ENCODE measurements at places on chromosomes 6 and 20. TPM values are rescaled to one million over a fixed set of nuclear protein-coding genes. Genes with fewer than 3 reads are reported as not detected.

The CRISP3 gene
- 0.85 TPM for total RNA-seq

DNA sequence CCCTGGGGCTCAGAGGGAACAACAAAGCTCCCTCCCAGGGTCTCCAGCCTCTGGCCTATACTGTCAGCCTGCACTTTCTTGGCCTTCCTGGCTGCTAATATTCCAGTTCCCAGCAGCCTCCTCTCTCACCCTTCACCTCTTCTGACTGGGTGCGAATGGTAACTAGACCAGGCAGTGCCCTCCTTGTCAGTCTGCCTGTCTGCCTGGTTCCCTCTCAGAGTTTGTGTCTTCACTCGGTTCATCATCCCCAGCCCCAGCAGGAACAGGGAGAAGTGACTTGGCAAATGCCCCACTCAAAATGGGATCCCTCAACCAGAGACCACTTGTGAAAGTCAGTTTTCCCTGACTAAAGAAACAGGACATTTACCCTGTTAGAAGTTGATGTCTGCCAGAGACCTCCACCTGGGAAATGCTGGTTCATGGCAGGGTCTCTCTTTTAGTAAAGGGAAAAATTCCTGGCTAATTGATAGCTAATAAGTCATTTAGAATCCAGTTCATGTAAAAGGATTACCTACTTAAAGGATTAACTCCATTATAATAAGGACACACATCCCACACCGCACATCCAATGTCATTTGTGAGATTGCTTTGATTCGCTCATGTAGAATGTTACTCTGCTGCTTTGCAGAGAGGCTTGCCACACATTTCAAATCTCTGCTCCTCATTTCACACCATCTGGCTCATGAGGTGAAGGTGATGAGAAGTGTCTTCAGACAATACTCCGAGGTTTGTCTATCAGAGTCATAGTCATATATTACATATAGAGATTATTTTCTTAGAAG, 18.6 kb upstream of the MICB start:
- no peaks in the 10 kb centered on the region for H3K36me3 ChIP-seq
- peaks cover 57% of the 10 kb centered on the region for H3K27me3 ChIP-seq
- no peak for DNase-seq
- H3K27ac ChIP-seq = no peak overlapping the region

- DNase-seq = no peak
Observed at GRCh38 chr6:107524626-107525025, 34.7 kb downstream of the SOBP start.

DNA sequence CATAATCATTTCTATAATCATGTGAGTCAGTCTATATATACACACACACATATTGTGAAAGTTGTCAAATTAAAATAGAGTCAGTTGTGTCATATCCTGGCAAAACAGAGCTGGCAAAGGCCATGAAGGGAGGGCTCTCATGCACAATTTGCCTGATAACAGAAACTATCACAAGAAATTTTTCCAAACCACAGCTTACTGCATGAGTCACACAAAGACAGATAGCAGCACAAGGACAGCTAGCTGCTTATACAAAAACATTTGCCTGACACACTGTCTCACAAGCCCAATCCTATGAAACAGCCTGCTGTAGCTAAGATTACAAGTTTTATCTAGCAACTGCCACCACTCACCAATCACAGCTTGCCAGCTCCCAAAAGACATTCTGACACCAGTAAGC, 848.5 kb upstream of the MAN1A1 start:
- H3K27ac ChIP-seq = peak overlapping the region; percentile 39
- H3K36me3 ChIP-seq = no peaks in the 10 kb centered on the region
- H3K27me3 ChIP-seq = no peaks in the 10 kb centered on the region
- peaks cover 16% of the 10 kb centered on the region for H3K4me1 ChIP-seq
- no peak overlapping the region for H3K4me3 ChIP-seq
- no peak for DNase-seq

DNA sequence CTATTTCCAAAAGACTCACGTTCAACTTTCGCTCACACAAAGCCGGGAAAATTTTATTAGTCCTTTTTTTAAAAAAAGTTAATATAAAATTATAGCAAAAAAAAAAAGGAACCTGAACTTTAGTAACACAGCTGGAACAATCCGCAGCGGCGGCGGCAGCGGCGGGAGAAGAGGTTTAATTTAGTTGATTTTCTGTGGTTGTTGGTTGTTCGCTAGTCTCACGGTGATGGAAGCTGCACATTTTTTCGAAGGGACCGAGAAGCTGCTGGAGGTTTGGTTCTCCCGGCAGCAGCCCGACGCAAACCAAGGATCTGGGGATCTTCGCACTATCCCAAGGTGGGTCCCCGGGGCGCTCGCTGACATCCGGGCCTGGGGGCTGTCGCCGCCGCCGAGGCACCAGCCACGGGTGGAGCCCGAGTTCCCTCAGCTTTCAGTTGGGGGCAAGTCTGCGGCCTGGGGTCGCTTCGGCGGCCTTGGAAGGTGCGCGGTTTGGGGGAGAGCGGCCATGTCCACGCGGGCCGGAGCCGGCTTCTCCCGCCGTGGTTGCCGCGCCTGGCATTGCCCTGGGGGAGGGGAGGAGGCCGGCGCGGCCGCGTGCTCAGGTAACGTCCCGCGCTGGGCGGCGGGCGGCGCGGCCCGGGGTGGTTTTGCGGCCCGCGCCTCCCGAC, 429 bp downstream of the AMD1 start:
- H3K27me3 ChIP-seq = no peaks in the 10 kb centered on the region
- peak overlapping the region; percentile 99 for H3K27ac ChIP-seq
- DNase-seq = peak; percentile 61
- no peaks in the 10 kb centered on the region for H3K36me3 ChIP-seq
- H3K4me1 ChIP-seq = peaks cover 37% of the 10 kb centered on the region

- H3K27me3 ChIP-seq = no peaks in the 10 kb centered on the region
- peak overlapping the region; percentile 79 for H3K27ac ChIP-seq
- peak overlapping the region; percentile 67 for H3K4me3 ChIP-seq
- H3K36me3 ChIP-seq = peaks cover 3% of the 10 kb centered on the region
- H3K4me1 ChIP-seq = peaks cover 59% of the 10 kb centered on the region
Observed at GRCh38 chr6:30681766-30682142, 4.7 kb downstream of the PPP1R18 start.

DNA sequence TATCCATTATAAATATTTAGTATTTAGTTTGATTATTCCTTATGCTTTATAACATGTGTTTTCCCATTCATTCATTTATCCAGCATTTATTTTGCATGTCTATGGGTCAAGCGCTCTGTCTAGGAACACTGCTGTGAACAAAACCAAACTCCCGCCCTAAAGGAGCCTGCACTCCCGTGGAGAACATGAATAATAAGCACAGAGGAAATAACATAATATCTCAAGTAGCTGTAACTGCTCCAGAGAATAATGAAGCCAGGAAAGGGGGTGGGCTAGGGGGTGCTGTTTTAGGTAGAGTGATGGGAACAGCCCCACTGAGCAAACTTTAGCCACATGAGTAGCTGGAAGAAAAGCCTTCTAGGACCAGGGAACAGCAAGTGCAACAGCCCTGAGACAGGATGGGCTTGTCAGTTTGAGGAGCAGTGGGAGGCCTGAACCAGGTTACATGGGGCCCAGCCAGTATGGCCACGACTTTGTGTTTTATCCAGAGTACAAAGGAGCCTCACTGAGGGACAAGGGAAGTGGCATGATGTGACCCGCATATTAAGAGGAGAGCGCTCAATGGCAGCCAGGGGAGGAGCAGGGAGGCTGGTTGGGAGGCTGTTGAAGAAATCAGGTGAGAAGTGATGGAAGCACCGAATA, 24.4 kb upstream of the PRND start:
- DNase-seq = no peak
- H3K36me3 ChIP-seq = peaks cover 20% of the 10 kb centered on the region
- no peak overlapping the region for H3K4me3 ChIP-seq
- no peaks in the 10 kb centered on the region for H3K27me3 ChIP-seq

- DNase-seq = no peak
- peaks cover 20% of the 10 kb centered on the region for H3K4me1 ChIP-seq
- no peak overlapping the region for H3K27ac ChIP-seq
- no peak overlapping the region for H3K4me3 ChIP-seq
- no peaks in the 10 kb centered on the region for H3K27me3 ChIP-seq
Observed at GRCh38 chr6:122730334-122730733, 49.2 kb upstream of the FABP7 start.

DNA sequence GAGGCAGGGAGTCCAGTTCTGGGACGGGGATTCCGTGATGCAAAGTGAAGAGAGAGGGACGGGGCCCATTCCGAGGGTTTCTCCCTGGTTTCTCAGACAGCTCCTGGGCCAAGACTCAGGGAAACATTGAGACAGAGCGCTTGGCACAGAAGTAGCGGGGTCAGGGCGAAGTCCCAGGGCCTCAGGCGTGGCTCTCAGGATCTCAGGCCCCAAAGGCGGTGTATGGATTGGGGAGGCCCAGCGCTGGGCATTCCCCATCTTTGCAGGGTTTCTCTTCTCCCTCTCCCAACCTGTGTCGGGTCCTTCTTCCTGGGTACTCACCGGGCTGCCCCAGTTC, 35.9 kb upstream of the HLA-G start:
- peaks cover 91% of the 10 kb centered on the region for H3K27me3 ChIP-seq
- peaks cover 10% of the 10 kb centered on the region for H3K4me1 ChIP-seq
- peak overlapping the region; percentile 67 for H3K4me3 ChIP-seq
- no peaks in the 10 kb centered on the region for H3K36me3 ChIP-seq
- no peak for DNase-seq

DNA sequence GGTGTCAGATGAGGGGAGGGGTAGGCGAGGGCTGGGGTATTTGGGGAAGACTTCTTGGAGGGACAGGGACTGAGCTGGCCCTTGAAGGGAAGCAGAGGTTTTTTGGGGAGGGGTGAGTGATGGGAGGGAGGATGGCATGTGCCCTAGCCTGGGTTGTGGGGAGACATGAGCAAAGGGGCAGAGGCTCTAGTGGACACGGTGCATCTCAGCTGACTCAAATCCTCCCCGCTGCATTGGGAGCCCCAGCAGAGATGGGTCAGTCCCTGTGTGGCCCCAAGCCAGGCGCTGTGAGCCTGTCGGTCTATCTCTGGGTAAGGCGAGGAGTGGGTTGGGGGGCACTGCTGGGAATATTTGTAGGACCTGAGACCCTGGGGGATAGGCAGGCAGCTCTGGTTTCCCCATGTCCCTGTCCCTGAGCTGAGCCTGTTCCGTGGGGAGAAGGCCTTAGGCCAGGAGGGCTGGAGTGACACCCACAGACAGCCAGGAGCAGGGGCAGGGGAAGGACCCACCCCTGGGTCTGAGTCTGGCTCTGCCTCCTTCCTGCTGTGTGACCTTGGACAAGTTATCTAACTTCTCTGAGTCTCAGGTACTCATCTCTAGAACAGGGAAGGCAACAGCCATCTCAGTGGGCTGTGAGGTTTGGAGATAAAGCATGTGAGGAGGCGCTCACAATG, 36.0 kb downstream of the SPDEF start:
- H3K27me3 ChIP-seq = peaks cover 5% of the 10 kb centered on the region
- no peaks in the 10 kb centered on the region for H3K36me3 ChIP-seq
- no peak overlapping the region for H3K4me3 ChIP-seq
- H3K27ac ChIP-seq = no peak overlapping the region

- no peak for DNase-seq
- no peaks in the 10 kb centered on the region for H3K36me3 ChIP-seq
- peaks cover 35% of the 10 kb centered on the region for H3K27me3 ChIP-seq
- no peaks in the 10 kb centered on the region for H3K4me1 ChIP-seq
- H3K27ac ChIP-seq = no peak overlapping the region
Observed at GRCh38 chr6:35787266-35788218, 6.7 kb downstream of the CLPSL1 start.
